Naive thymus-derived CD8-positive, alpha-beta T cell (primary cell): ENCODE measurements at places on chromosomes 12 and 14. TPM values are rescaled to one million over a fixed set of nuclear protein-coding genes. Genes with fewer than 3 reads are reported as not detected.

AP1G2 gene
- 67.8 TPM for polyA plus RNA-seq

DNA sequence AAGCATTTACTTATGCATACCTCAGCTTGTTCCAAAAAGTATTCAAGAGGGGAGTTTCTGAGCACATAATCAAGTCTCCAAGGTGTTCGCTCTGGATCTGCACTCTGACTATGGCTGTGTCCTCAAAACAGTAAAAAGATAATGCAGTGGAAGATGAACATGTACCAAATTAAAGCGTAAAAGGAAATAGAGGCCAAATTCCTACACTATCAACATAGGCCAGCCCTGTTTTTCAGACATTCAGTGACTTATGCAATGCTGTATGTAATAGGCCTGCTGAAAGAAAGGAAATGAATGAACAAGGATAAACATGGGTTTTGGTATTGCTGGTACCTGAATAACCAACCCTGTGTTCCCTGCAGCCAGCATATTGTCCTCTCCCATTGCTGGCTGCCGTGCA is 115.7 kb downstream of the SAMD4A start:
- no peak for DNase-seq

PPP1R36 gene
- not detected for polyA plus RNA-seq

KRT6B gene
- polyA plus RNA-seq, result not detected

POTEM gene
- polyA plus RNA-seq, result not detected

DNA sequence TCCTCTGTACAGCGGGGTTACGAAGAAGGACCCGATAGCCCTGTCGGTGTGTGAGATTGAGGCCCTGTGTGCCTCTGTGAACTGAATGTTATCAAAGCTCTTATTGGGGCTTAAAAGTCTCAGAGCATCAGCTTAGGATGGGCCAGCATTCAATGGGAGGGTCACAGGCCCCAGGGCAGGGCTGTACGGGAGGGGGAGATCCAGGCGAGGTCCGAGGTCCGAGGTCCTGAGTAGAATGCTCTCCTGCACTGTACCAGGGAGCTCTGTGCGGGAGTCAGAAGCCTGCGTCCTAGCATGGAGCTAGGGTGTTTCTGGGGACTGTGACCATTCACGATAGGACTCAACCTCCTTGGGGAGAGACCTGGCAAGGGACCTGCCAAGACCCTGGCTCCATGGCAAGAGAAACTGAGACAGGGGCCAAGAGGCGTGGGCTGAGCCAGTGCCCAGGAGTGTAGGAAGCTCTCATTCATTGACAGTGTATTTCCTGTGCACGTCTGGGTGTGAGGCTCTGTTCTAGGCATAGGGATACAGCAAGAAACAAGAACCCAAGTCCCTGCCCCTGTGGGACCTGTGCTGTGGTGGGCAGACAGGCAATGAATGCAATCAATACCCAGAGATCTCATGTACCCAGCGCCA is 12.0 kb upstream of the FAM181A start:
- DNase-seq, result no peak

NAV3 gene
- not detected for polyA plus RNA-seq

SMCO2 gene
- not detected for polyA plus RNA-seq

GRCh38 chr12:132734206-132734605 is 23.6 kb downstream of the PGAM5 start:
- no peak for DNase-seq

DNA sequence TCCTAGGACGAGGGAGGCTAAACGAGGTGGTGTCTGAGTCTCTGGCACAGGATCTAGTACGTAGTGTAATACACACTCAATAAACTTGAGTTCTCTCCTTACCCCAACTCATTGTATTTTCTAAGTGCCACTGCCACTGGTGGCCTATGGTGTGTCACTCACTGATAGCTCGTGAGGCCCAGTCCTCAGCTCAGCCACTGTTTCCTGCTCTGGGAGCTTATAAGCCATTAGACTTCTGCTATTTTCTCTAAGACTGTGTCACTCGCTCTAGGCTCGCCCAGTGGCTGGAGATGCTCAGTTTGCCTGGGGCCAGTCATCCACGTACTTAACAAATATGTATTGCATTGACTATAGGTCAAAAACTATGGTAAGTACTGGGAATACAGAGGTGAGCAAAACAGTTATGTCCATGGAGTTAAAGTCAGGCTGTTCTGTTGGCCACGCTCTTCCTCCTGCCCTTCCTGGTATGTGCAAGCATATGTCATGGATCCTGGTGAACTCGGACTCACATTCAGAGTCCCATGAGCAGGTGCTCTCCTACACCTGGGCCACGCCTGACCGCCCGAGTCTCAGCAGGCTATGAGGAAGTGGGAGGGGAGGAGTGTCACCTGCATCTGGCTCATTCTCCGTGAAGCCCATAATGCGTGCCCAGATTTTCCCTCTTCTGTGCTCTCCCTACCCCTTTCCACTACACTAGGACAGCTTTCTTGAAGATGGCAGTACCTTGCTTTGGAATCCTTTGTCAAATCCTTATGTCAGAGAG is 41.6 kb downstream of the DEGS2 start:
- DNase-seq, result no peak

MSI1 gene
- polyA plus RNA-seq, result not detected

UNC119B gene
- polyA plus RNA-seq, result 9.6 TPM

GRCh38 chr12:54689034-54689372 is 40.8 kb upstream of the DCD start:
- no peak for DNase-seq

DUSP16 gene
- 4.7 TPM for polyA plus RNA-seq

CMKLR1 gene
- polyA plus RNA-seq, result 3.0 TPM

GRCh38 chr12:104855599-104855998 is 102.5 kb downstream of the SLC41A2 start:
- DNase-seq, result no peak

DNA sequence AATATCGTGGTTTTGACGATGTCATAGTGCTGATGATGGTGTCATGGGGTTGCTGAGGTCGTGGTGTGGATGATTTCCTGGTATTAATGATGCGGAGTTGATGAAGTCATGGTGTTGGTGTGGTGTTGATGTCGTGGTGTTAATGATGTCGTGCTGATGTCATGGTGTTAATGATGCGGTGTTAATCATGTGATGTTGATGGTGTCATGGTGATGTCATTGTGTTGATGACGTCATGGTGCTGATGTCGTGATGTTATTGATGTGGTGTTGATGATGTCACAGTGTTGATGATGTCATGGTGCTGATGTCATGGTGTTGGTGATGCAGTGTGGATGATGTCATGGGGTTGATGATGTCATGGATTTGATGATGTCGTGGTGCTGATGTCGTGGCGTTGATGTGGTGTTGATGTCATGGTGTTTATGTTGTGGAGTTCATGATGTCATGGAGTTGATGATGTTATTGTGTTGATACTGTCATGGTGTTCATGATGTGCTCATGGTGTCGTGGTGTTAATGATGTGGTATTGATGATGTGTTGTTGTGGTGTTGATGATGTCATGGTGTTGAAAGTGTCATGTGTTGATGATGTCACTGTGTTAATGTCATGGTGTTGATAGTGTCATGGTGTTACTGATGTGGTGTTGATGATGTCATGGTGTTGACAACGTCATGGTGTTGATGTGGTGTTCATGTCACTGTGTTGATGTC is 48.5 kb upstream of the RIMBP2 start:
- no peak for DNase-seq

PMCH gene
- polyA plus RNA-seq, result not detected

- no peak for DNase-seq
These were observed 64.6 kb downstream of the SUSD6 start for GRCh38 chr14:69675877-69676416.

TMEM179 gene
- not detected for polyA plus RNA-seq

GRCh38 chr14:100374270-100374669 is 51.1 kb downstream of the SLC25A47 start:
- no peak for DNase-seq

GRIP1 gene
- polyA plus RNA-seq, result 4.2 TPM

MYO1H gene
- not detected for polyA plus RNA-seq

GRCh38 chr12:123064366-123064765 is 83.9 kb downstream of the ARL6IP4 start:
- DNase-seq, result no peak

C1S gene
- polyA plus RNA-seq, result not detected

- DNase-seq, result peak; percentile 48
These were observed 612 bp downstream of the PHC1 start for GRCh38 chr12:8914716-8915526.

FAM90A1 gene
- not detected for polyA plus RNA-seq

- no peak for DNase-seq
These were observed 51.5 kb upstream of the RASSF3 start for GRCh38 chr12:64558754-64559153.

- peak; percentile 28 for DNase-seq
These were observed 1.0 kb upstream of the NAP1L1 start for GRCh38 chr12:76085520-76085868.

DNA sequence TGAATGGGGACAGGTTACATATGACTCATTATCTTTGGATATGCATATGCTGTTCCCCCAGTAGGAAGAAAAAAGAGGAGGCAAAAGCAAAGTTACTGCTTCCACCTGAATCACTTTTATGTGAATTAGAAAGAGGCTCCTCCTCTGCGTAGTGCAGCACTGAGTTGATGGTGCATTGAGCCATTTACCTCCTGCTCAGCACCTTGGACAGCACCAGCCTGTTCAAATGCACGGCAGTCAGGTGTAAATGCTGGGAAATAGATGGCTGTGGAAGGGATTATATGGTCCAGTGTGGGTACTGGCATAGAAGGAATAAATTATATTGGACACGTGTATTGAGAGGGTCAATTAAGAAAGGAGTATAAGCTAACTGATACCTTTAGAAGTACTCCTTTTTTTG is 541.9 kb upstream of the SEL1L start:
- no peak for DNase-seq

ERBB3 gene
- polyA plus RNA-seq, result 1.3 TPM

DNA sequence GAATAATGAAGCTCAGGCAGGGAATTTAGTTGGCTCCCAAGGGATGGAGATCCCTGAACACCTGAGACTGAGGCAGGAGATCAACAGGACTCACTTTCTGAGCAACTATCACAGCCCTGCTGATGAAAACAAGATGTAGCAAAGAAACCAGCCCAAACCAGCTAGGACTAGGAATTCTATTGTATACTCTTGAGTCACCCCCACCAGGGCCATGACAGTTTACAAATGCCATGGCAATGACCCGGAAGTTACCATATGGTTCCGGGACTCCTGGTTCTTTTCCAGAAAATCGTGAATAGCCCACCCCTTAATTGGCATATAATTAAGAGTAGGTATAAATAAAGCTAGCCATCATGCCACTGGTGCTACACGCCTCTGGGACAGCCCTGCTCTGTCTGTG is 46.0 kb upstream of the OASL start:
- DNase-seq, result no peak

- DNase-seq, result peak; percentile 59
These were observed 579 bp upstream of the CLMN start for GRCh38 chr14:95320078-95320895.

- no peak for DNase-seq
These were observed 91.0 kb downstream of the SLC8A3 start for GRCh38 chr14:70097576-70098249.

- DNase-seq, result peak; percentile 13
These were observed 48.7 kb downstream of the MIPOL1 start for GRCh38 chr14:37246427-37246829.

DNA sequence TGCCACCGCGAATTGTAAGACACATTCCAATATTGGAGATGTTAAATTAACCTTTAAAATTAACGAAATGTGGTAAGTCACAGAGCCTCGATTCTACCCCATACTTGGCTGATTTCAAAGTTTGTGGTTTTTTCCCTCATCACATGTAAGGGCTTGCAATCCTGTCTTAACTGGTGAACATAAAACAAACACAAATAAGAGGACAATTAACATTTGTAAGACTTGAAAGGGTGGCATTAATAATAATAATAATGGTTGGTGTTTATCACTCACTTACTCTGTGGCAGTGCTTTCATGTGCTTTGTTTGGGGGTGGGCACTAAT is 26.6 kb downstream of the PPFIBP1 start:
- no peak for DNase-seq

LTB4R2 gene
- 0.93 TPM for polyA plus RNA-seq

UBC gene
- polyA plus RNA-seq, result 1,080 TPM

- DNase-seq, result no peak
These were observed 11.1 kb downstream of the PLBD2 start for GRCh38 chr12:113369391-113369985.

GRCh38 chr12:3275171-3276041 is 198.2 kb downstream of the TSPAN9 start:
- peak; percentile 25 for DNase-seq

GRCh38 chr14:99077076-99077843 is 194.7 kb downstream of the BCL11B start:
- DNase-seq, result no peak

DNA sequence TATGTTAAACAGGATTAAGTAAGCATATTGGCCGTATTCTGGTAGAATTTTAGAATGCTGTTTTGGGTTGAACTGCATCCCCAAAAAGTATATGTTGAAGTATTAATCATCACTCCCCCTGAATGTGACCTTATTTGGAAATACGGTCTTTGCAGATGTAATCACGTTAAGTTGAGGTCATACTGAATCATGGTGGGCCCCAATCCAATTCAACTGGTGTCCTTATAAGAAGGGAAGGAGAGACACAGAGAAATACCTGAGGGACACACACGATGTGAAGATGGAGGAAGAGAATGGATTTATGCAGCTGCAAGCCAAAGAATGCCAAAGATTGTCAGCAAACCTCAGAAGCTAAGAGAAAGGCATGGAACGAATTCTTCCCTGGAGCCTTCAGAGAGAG is 268.6 kb downstream of the ITPR2 start:
- no peak for DNase-seq

- no peak for DNase-seq
These were observed 632 bp downstream of the UBR7 start for GRCh38 chr14:93207468-93208308.

DNA sequence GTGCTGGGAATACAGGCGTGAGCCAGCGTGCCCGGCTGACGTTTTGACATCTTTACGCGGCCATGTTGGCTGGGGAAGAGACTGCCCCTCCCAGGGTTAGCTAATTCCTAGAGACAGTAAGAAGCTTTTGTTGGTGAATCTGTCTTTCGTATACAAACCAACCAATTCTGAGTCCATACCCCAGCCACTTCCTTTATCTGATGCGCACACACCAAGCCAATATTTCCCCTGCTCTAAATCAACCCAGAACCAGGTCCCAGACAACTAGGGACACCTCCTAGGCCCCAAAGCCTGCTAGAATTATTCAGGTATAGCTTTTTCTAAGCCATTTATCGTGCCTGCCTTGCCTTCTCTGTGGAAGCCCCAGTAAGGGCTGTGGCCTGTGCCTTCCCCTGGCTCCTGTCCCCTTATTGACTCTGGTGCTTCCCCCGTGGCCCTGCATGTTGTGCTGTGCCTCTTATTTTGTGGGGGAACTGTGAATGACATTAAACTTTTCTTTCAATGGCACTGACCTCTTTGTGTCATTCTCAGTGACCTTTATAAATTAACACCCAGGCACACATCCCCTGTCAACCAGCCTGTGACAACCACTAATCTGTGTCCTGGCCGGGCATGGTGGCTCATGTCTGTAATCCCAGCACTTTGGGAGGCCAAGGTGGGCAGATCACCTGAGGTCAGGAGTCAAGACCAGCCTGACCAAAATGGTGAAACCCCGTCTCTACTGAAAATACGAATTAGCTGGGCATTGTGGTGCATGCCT is 10.7 kb upstream of the EVL start:
- no peak for DNase-seq

- no peak for DNase-seq
These were observed 75.8 kb downstream of the RIN3 start for GRCh38 chr14:92589213-92589852.

WASHC3 gene
- 89.3 TPM for polyA plus RNA-seq

GRCh38 chr14:105257464-105257863 is 9.1 kb downstream of the BTBD6 start:
- DNase-seq, result no peak

- no peak for DNase-seq
These were observed 10.0 kb upstream of the KRT82 start for GRCh38 chr12:52415870-52416750.

ENDOU gene
- polyA plus RNA-seq, result not detected
